ENCODE measurements at places on chromosomes 13 and 19. TPM values are rescaled to one million over a fixed set of nuclear protein-coding genes. Genes with fewer than 3 reads are reported as not detected.

DNA sequence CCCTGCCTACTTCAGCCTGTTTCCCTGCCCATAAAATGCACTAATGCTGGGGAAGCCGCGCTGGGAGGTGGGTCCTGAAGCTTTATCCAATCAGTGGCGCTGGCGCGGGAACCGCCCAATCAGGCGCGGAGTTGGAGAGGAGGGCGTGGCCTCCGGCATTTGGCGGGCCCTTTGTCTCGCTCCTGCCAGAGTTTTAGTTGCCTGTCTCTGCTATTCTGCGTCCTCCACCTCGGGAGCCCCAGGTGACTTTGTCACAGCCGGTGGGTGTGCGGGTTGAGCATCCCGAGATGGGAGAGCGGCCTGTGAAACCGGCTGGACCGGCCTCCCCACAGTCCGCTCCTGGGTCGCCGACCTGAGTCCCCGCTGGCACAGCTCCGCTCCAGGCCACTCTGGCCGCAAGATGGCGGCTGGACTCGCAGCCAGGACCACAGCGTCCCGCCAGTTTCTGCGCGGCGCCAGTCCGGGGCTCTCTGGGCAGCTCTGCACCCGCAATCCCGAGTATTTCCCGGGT, 30.7 kb upstream of the ZNF429 start:
- H3K4me3 ChIP-seq = peak overlapping the region; percentile 73
- peaks cover 14% of the 10 kb centered on the region for H3K4me1 ChIP-seq
- H3K36me3 ChIP-seq = no peaks in the 10 kb centered on the region
- peaks cover 16% of the 10 kb centered on the region for H3K27me3 ChIP-seq

- H3K36me3 ChIP-seq = no peaks in the 10 kb centered on the region
- H3K27me3 ChIP-seq = no peaks in the 10 kb centered on the region
- peaks cover 30% of the 10 kb centered on the region for H3K4me1 ChIP-seq
- peak; percentile 13 for DNase-seq
- peak overlapping the region; percentile 83 for H3K4me3 ChIP-seq
Measured at GRCh38 chr13:98144027-98144741, 1.3 kb downstream of the FARP1 start.

Gene PEAK3
- 0.77 TPM for total RNA-seq

Gene CEACAM20
- not detected for total RNA-seq

DNA sequence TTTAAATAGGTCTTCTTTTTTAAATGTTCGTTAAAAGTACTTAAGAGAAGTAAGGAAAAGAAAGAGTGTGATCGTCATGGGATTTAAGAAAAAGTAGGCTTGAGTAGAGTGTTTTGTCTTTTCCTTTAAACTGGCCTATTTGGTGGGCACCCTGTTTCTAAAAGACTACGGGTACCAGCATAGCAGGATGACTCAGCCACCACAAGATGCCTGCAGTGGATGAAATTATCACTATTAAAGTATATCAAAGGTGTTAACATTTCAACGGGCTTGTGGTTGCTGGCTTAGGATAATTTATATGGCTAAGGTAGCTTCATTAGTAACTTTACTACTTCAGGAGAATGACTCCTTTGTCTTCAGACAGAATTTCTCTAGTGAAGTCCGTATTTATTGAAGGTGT, 112.6 kb downstream of the STARD13 start:
- no peaks in the 10 kb centered on the region for H3K27me3 ChIP-seq
- no peak for DNase-seq
- peaks cover 75% of the 10 kb centered on the region for H3K4me1 ChIP-seq
- H3K4me3 ChIP-seq = no peak overlapping the region
- H3K36me3 ChIP-seq = peaks cover 5% of the 10 kb centered on the region

GRCh38 chr19:16076958-16077611, 790 bp downstream of the TPM4 start:
- H3K4me3 ChIP-seq = peak overlapping the region; percentile 84
- peak; percentile 75 for DNase-seq
- H3K27me3 ChIP-seq = no peaks in the 10 kb centered on the region
- peaks cover 64% of the 10 kb centered on the region for H3K4me1 ChIP-seq
- H3K27ac ChIP-seq = peak overlapping the region; percentile 97
- H3K36me3 ChIP-seq = peaks cover 11% of the 10 kb centered on the region

DNA sequence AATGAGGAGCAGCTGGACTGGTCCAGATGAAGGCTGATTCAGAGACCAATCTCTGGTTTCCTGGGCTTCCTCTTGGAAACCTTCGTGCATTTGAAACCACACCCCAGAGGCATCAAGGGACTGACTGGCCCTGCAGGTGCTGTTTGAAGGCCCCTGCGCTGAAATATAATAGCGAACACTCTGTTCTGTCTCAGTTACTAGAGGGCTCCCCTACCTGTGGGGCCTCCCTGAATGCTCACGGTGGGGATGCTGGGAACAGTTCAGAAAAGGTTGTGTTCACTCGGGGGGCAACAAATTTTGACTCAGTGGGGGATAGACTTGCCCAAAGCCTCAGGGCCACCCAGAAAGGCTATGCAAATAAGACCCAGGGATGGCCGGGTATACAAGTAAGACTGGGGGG, 6.4 kb downstream of the CCDC8 start:
- H3K36me3 ChIP-seq = peaks cover 8% of the 10 kb centered on the region
- H3K4me3 ChIP-seq = no peak overlapping the region
- H3K4me1 ChIP-seq = peaks cover 70% of the 10 kb centered on the region
- peaks cover 57% of the 10 kb centered on the region for H3K27me3 ChIP-seq
- no peak overlapping the region for H3K27ac ChIP-seq

DNA sequence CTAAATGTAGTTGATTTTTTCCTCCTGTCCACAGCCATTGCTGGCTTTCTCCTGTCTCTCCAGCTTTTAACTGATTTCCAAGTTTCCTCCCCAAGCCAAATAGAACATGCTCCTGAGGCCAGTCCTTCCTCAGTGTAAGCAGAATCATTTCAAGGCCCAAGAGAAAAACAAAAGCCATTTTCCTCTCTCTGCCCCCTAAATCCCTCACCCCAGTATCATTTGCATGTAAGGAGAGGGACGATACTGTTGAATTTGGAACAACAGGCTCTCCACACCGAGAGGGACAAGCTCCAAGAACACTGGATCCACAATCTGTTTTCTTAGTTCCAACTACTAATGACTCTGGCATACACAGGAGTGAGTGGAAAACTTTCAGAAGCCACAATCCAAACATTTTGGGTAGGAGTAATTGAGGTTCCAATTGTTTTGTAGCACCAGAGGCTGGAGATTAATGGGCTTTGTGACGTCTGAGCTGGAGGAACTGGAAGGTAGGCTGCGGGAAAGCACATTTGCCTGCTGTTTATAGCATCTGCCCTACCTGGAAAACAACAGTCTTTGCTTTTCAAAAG, 156.8 kb downstream of the FLT1 start:
- H3K27me3 ChIP-seq = no peaks in the 10 kb centered on the region
- H3K4me3 ChIP-seq = peak overlapping the region; percentile 3
- no peak for DNase-seq
- H3K27ac ChIP-seq = peak overlapping the region; percentile 69

Gene ZNF296
- total RNA-seq = not detected

- no peaks in the 10 kb centered on the region for H3K4me1 ChIP-seq
- no peak overlapping the region for H3K4me3 ChIP-seq
- H3K27me3 ChIP-seq = no peaks in the 10 kb centered on the region
- H3K27ac ChIP-seq = no peak overlapping the region
- H3K36me3 ChIP-seq = no peaks in the 10 kb centered on the region
Measured at GRCh38 chr13:93549326-93550005, 322.9 kb downstream of the GPC6 start.

GRCh38 chr13:98171900-98172589, 5.0 kb downstream of the RNF113B start:
- peak overlapping the region; percentile 46 for H3K4me3 ChIP-seq
- H3K36me3 ChIP-seq = peaks cover 6% of the 10 kb centered on the region
- peak; percentile 40 for DNase-seq
- peaks cover 37% of the 10 kb centered on the region for H3K4me1 ChIP-seq
- no peaks in the 10 kb centered on the region for H3K27me3 ChIP-seq

GRCh38 chr13:77865622-77866021, 53.0 kb downstream of the EDNRB start:
- no peaks in the 10 kb centered on the region for H3K36me3 ChIP-seq
- H3K27ac ChIP-seq = no peak overlapping the region
- no peak overlapping the region for H3K4me3 ChIP-seq
- DNase-seq = no peak

DNA sequence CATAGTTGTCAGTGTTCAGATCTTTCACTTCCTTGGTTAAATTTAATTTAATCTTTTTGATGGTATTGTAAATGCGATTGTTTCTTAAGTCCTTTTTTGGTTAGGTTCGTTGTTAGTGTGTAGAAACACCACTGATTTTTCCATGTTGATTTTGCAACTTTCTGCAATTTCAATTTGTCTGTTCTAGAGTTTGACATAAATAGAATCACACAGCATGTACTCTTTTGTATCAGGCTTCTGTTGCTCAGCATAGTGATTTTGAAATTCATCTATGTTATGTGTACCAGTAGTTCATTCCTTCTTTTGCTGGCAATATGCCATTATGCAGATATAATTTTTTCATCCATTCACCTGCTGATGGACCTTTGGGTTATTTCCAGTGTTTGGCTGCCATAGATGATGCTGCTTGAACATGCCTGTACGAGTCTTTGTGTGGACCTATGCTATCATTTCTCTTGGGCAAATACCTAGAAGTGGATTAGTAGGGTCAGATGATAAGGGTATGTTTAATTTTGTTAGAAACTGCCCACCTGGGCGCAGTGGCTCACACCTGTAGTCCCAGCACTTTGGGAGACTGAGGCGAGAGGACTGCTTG, 33.1 kb downstream of the BICRA start:
- no peak for DNase-seq
- H3K27ac ChIP-seq = peak overlapping the region; percentile 7
- no peaks in the 10 kb centered on the region for H3K27me3 ChIP-seq
- H3K36me3 ChIP-seq = peaks cover 10% of the 10 kb centered on the region
- H3K4me1 ChIP-seq = peaks cover 66% of the 10 kb centered on the region

- H3K27me3 ChIP-seq = peaks cover 28% of the 10 kb centered on the region
- DNase-seq = no peak
- H3K27ac ChIP-seq = no peak overlapping the region
- no peaks in the 10 kb centered on the region for H3K36me3 ChIP-seq
Measured at GRCh38 chr19:30135093-30135757, 193.2 kb downstream of the URI1 start.

GRCh38 chr13:32936716-32937115, 79.5 kb upstream of the KL start:
- no peaks in the 10 kb centered on the region for H3K27me3 ChIP-seq
- H3K36me3 ChIP-seq = no peaks in the 10 kb centered on the region
- no peak overlapping the region for H3K27ac ChIP-seq

GRCh38 chr19:18208098-18208951, 4.5 kb upstream of the RAB3A start:
- peaks cover 28% of the 10 kb centered on the region for H3K4me1 ChIP-seq
- peaks cover 14% of the 10 kb centered on the region for H3K27me3 ChIP-seq
- DNase-seq = peak; percentile 44

Gene ONECUT3
- not detected for total RNA-seq

- H3K4me1 ChIP-seq = peaks cover 30% of the 10 kb centered on the region
- no peak for DNase-seq
- H3K4me3 ChIP-seq = no peak overlapping the region
- H3K27me3 ChIP-seq = no peaks in the 10 kb centered on the region
Measured at GRCh38 chr19:10774893-10775292, 57.0 kb downstream of the DNM2 start.

Gene ZNF441
- total RNA-seq = 4.3 TPM

Gene SPRY2
- 34.6 TPM for total RNA-seq

DNA sequence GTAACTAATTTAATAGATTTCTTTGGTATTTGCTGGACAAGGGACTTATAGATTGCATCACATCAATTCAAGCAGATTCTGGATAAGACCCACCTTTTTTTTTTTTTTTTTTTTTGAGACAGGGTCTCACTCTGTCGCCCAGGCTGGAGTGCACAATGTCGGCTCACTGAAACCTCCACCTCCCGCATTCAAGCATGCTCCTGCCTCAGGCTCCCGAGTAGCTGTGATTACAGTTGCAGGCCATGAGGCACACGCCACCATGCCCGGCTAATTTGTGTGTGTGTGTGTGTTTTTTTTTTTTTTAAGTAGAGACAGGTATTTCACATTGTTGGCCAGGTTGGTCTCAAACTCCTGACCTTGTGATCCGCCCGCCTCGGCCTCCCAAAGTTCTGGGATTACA, 4.2 kb upstream of the PRODH2 start:
- H3K4me1 ChIP-seq = no peaks in the 10 kb centered on the region
- no peaks in the 10 kb centered on the region for H3K36me3 ChIP-seq
- no peak for DNase-seq
- H3K4me3 ChIP-seq = no peak overlapping the region

- peak overlapping the region; percentile 92 for H3K27ac ChIP-seq
Measured at GRCh38 chr13:111116856-111117255, 1.7 kb downstream of the ARHGEF7 start.
